ENCODE measurements at places on chromosomes 5 and 9. TPM values are rescaled to one million over a fixed set of nuclear protein-coding genes. Genes with fewer than 3 reads are reported as not detected.

Gene MEIKIN
- total RNA-seq: not detected

Gene PCDHGA6
- 0.41 TPM for total RNA-seq

Gene CBY3
- total RNA-seq: not detected

Gene PCDHA9
- total RNA-seq: 1.1 TPM

Gene CTXN3
- not detected for total RNA-seq

Gene NPR2
- total RNA-seq: 24.6 TPM

Gene GRM6
- not detected for total RNA-seq

Gene PCDH1
- 9.1 TPM for total RNA-seq

DNA sequence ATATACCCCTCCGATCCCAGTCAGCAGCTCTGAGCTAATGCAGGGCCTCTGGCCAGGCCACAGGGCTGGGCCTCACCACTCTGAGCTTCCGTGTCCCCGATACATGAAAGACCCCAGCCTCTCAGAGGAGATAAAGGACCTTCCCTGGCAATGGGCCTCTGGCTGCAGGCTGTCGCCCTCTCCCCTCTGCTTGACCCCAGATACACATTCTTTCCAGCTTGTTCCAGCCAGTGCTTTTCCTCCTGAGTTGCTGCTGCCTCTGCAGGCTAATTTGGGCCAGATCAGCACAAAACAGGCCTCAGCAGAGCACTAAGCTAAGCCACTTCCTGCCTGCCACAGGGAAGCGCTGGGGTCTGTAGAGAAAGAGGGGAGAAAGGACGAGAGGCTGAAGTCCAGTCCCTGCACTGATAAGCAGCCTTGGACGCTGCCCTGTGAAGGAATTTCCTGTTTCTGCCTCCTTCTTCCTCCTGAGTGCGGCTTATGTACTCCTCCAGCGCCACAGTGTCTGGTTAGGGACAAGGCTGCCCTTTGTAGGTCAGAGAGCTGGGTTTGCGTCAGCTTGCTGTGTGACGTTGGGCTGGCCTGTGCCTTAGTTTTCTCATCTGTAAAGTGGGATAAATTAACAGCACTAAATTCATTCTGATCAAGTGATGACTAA, 73.0 kb upstream of the IL17B start:
- H3K4me3 ChIP-seq: no peak overlapping the region
- no peaks in the 10 kb centered on the region for H3K27me3 ChIP-seq
- peak; percentile 56 for DNase-seq
- no peaks in the 10 kb centered on the region for H3K36me3 ChIP-seq
- peaks cover 61% of the 10 kb centered on the region for H3K4me1 ChIP-seq
- peak overlapping the region; percentile 95 for H3K27ac ChIP-seq

- H3K27ac ChIP-seq: no peak overlapping the region
- H3K4me1 ChIP-seq: peaks cover 19% of the 10 kb centered on the region
- H3K4me3 ChIP-seq: no peak overlapping the region
- H3K27me3 ChIP-seq: peaks cover 4% of the 10 kb centered on the region
- no peak for DNase-seq
- H3K36me3 ChIP-seq: no peaks in the 10 kb centered on the region
These were observed 79.4 kb downstream of the ESM1 start for GRCh38 chr5:54905942-54906537.

DNA sequence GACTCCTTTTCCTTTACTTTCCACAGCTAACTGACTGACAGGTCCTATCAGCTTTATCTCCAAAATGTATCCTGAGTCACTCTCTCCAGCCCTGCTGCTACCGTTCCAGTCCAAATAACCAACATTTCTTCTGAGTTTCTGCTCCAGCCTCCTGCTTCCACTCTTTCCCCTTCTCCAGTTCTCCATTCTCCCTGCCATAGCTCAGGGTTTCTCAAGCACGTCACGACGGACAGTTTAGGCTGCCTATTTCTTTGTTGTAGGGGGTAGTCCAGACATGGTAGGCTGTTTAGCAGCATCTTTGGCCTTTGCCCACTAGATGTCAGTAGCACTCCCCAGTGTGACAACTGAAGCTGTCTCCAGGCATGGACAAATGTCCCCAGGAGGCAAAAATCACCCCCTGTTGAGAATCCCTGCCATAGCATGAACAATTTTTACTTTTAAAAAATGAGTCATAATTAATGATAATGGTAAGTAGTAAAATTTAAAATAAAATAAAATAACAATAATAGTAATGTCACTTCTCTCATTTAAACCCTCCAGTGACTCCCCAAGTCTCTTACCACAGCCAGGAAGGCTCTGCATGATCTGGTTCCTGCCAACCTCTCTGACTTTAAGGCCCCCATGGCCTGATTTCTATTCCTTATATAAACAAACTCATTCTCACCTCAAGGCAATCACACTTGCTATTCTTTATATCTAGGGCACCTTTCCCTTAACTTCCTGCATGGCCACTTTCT, 105.4 kb upstream of the FER start:
- H3K27ac ChIP-seq: no peak overlapping the region
- H3K4me3 ChIP-seq: no peak overlapping the region
- H3K27me3 ChIP-seq: no peaks in the 10 kb centered on the region
- peaks cover 7% of the 10 kb centered on the region for H3K4me1 ChIP-seq
- no peaks in the 10 kb centered on the region for H3K36me3 ChIP-seq

DNA sequence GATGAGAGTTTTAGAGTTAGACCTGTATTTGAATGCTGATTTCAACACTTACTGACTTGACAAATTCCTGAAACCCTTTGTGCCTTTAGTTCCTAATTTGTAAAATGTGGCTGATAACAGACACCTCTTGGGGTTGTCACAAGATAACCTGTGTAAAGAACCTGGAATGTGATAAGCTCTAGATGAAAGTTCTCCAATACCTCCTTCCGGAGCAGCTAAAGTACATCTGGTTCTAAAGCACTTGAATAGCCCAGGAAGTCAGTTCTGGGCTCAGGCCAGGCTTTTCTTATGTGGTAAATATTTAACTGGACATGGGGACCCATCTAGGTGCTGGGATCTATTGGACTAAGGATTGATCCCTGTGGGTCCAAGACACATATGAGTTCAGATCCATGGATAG, 310.8 kb upstream of the ADAMTSL1 start:
- no peaks in the 10 kb centered on the region for H3K27me3 ChIP-seq
- no peaks in the 10 kb centered on the region for H3K36me3 ChIP-seq
- no peak for DNase-seq
- H3K4me3 ChIP-seq: no peak overlapping the region

- H3K4me1 ChIP-seq: no peaks in the 10 kb centered on the region
- H3K27ac ChIP-seq: no peak overlapping the region
- no peak overlapping the region for H3K4me3 ChIP-seq
- no peaks in the 10 kb centered on the region for H3K27me3 ChIP-seq
- peaks cover 57% of the 10 kb centered on the region for H3K36me3 ChIP-seq
These were observed 28.0 kb upstream of the POMT1 start for GRCh38 chr9:131474711-131475110.

DNA sequence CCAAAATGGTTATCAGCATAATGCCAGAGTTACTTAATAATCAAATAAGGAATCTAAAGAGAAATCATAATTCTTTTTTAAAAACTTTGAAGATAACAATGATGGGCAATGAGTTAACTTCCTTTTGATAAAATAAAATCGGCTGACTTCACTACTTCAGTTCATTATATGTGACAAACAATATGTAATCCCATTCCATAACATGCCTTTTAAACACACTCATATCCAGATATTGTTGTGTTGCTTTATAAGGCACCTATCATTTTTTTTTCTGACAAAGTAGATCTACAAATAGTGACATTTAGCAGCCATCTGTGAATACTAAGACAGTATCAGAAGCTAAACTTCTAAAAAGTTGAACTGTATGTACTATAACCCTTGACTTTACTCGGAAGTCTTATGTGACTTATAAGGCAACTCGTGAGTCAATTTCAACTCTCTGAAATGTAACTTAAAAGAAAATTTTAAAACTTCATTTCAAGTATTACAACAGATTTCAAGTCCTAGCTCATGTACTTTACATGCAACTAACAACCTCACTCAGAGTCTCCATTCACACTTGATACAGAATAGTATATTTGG, 7.5 kb downstream of the ADAMTS6 start:
- H3K36me3 ChIP-seq: peaks cover 3% of the 10 kb centered on the region
- H3K27ac ChIP-seq: no peak overlapping the region
- H3K4me3 ChIP-seq: no peak overlapping the region
- no peak for DNase-seq

GRCh38 chr5:79699763-79700400, 10.2 kb downstream of the CMYA5 start:
- DNase-seq: no peak
- no peaks in the 10 kb centered on the region for H3K36me3 ChIP-seq
- H3K4me3 ChIP-seq: no peak overlapping the region
- H3K27me3 ChIP-seq: no peaks in the 10 kb centered on the region
- H3K4me1 ChIP-seq: no peaks in the 10 kb centered on the region
- no peak overlapping the region for H3K27ac ChIP-seq

DNA sequence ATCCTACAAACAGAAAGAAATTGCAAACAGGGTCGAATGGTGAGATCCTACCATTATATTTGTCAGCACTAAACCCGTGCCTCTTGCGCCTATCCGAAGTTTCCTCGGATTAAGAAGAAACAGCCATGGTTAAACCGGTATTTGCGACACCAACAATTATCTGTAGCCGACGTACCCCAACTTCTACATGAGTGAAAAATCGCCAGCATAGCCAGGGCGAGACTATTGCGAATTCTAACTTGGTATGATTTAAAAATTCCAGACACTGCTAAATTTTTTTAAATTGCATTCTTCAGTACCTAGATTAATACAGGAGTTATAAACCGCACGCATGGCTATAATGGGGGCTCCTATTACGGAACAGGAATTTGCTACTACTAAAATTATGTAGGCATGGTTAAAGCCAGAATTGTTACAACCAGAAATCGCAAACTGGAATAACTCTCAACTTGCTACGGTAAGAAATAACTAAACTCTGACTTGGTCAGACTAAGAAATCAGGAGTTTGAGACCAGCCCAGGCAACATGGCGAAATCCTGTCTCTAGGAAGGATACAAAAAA, 25.3 kb upstream of the ANXA2R start:
- peak overlapping the region; percentile 79 for H3K4me3 ChIP-seq
- H3K27ac ChIP-seq: peak overlapping the region; percentile 97
- H3K4me1 ChIP-seq: peaks cover 19% of the 10 kb centered on the region

DNA sequence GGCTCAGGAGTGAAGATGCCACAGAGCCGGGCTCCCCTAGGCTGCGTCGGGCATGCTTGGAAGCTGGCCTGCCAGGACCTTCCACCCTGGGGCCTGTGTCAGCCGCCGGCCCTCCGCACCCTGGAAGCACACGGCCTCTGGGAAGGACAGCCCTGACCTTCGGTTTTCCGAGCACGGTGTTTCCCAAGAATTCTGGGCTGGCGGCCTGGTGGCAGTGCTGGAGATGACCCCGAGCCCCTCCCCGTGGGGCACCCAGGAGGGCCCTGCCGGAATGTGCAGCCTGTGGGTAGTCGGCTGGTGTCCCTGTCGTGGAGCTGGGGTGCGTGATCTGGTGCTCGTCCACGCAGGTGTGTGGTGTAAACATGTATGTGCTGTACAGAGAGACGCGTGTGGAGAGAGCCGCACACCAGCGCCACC, 113.1 kb downstream of the RXRA start:
- H3K27me3 ChIP-seq: no peaks in the 10 kb centered on the region
- no peak overlapping the region for H3K4me3 ChIP-seq
- H3K4me1 ChIP-seq: peaks cover 23% of the 10 kb centered on the region

GRCh38 chr9:73683862-73684591, 532.4 kb downstream of the ANXA1 start:
- H3K4me1 ChIP-seq: peaks cover 10% of the 10 kb centered on the region
- DNase-seq: peak; percentile 57
- H3K36me3 ChIP-seq: no peaks in the 10 kb centered on the region
- no peaks in the 10 kb centered on the region for H3K27me3 ChIP-seq
- no peak overlapping the region for H3K4me3 ChIP-seq

DNA sequence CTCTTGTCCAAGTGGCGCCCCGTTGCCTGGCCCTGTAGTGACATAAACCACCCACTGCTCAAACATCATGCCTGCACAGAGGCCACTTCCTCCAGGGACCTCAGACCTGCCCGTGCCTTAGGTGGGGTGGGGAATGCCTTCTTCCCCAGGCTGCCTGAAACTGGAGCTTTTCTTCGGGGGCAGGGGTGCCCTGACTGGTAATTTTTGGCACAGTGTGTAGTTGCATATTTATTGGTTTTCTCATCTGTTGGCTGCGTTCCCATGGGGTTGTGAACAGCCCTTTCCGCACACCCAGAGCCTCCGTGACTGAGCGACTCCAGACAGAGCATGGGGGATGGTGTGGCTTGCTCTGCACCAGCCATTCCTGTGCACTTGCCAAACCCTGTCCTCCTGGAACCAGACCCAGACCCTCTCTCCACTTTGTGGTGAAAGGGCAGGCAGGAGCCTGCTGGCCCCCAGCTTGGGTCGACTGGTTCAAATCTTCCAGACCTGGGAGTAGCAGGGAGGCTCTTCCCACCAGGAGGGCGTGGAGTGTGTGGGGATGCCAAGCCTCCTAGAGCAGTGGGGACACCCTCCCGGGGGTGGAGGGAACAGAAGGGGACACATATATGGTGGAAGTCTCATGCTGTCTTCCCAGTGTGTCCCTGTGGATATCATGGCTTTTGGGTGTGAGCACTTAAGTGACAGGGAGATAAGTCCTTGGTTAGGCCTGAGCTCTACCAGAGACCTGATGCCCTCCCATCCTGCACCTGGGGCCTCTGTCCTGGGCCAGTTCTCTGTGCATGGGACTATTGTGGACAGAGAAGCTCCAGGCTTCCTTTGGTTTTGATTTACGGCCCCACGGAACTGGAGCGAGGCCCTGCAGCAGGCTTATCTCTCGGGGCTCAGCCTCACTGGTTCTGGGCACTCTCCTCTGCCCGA, 39.6 kb downstream of the WNK2 start:
- H3K36me3 ChIP-seq: no peaks in the 10 kb centered on the region
- no peaks in the 10 kb centered on the region for H3K27me3 ChIP-seq
- H3K4me3 ChIP-seq: no peak overlapping the region
- H3K27ac ChIP-seq: no peak overlapping the region

GRCh38 chr9:92173318-92173717, 58.1 kb upstream of the SPTLC1 start:
- H3K36me3 ChIP-seq: no peaks in the 10 kb centered on the region
- no peaks in the 10 kb centered on the region for H3K27me3 ChIP-seq
- H3K27ac ChIP-seq: no peak overlapping the region
- no peaks in the 10 kb centered on the region for H3K4me1 ChIP-seq

- peak; percentile 55 for DNase-seq
- peak overlapping the region; percentile 34 for H3K27ac ChIP-seq
- H3K4me1 ChIP-seq: peaks cover 40% of the 10 kb centered on the region
- H3K4me3 ChIP-seq: no peak overlapping the region
These were observed 368.7 kb downstream of the BNC2 start for GRCh38 chr9:16501726-16502125.

DNA sequence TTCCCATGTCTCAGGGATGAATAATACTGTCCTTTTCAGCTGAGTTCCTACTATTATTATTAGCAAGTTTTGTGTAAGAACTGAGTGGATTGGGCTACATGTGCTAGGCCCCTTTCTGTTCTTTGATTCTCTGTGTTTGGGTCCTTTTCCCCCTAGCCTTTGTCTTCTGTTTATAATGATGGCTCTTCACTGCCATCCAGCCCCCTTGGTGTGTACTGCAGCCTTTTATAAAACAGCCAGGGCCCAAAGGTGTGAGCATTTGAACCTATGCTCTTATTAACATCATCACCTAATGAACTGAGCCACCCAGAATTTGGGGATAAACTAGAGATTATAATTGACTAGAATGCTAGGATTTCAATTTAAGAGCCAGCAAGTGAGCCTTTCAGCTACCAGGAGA, 52.6 kb downstream of the PLAC8L1 start:
- H3K36me3 ChIP-seq: peaks cover 4% of the 10 kb centered on the region
- no peak overlapping the region for H3K27ac ChIP-seq
- no peaks in the 10 kb centered on the region for H3K27me3 ChIP-seq
- DNase-seq: no peak
- H3K4me3 ChIP-seq: no peak overlapping the region

- no peak overlapping the region for H3K4me3 ChIP-seq
- no peaks in the 10 kb centered on the region for H3K4me1 ChIP-seq
- H3K27me3 ChIP-seq: no peaks in the 10 kb centered on the region
- no peak for DNase-seq
These were observed 2.4 kb downstream of the KIF2A start for GRCh38 chr5:62308439-62308838.
